ENCODE measurements at places on chromosomes 3 and 15.

GRCh38 chr3:132083159-132083558, 48.3 kb upstream of the CPNE4 start:
- DNase-seq: no peak

DNA sequence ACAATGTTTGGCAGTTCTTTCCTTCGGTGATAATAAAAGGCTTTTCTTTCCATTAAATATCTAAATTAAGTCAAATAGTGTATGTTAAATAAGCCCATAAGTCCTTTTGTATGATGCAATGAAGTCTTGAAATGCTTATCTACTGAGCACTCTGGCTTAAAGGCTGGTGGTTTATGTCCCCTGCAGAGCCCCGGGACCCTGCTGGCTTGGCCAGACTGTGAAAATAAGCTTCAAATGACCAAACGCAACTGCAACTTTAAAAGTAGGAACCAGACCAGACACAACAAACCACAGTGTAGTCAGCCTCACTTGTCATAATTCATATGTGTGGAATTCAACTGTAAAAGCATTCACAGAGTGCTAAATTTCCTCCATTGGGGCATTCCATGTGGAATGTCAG, 72.5 kb downstream of the FOXP1 start:
- DNase-seq: no peak

- no peak for DNase-seq
Measured at GRCh38 chr15:91921843-91922198, 68.3 kb downstream of the SLCO3A1 start.

GRCh38 chr15:45156744-45157455, 27.1 kb downstream of the DUOX1 start:
- DNase-seq: no peak

DNA sequence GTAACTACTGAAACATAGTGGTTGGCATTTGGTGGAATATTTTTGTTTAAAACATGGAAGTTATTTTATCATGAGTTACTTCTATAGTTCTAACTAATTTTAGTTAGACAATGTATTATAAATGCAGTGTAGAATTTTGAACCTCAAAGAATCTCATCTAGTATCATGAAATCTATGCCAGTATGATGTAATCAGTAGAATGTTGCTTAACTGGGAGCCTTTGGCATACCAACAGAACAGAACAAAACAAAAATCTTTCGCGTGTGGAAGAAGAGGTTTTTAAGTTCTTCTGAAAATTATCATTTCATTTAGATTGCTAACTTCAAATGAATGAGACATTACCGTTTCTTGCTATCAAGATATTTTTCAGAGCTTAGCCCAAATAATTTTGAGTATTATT, 98.4 kb upstream of the LRRFIP2 start:
- DNase-seq: no peak

DNA sequence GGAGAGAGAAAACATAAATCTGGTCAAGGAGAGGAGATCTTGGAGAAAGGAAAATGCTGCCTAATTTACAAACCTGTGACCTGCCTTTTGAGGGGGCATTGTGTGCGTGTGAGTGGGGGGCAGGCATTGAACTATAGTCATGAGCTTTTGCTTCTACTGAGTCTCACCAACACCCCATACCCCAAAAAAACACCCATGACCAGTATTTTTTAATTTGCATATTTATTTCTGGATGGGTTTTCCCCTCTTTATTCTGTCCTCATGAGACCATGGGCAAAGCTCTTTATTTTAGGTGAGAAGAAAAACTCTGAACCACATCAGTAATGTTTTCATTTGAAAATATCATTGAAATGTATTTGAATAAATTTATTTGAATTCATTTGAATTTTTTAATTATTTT, 20.6 kb downstream of the CD80 start:
- DNase-seq: no peak

GRCh38 chr15:67232591-67232990, 21.9 kb downstream of the AAGAB start:
- no peak for DNase-seq

DNA sequence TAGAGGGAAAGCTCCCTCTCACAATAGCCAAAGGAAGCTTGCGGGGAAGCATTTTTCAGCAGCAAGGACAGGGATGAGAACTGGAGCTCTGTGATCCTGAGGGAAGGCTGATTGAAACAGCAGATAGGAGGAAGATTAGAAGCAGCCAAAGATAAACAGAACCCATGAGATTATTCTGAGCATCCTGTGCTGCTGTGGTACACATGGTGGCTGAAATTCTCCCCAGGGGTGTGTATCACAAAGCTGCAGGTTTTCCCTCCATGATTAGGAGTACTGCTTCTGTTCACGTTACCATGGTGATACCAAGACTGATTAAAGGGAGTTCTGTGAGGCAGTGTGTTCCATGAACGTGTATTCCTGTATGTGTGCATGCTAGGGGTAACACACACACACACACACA, 30.3 kb upstream of the PSMD6 start:
- DNase-seq: no peak

GRCh38 chr3:121834157-121834670, 646 bp downstream of the IQCB1 start:
- no peak for DNase-seq
